H4 (cell line): ENCODE measurements at places on chromosomes 6 and 20. TPM values are rescaled to one million over a fixed set of nuclear protein-coding genes. Genes with fewer than 3 reads are reported as not detected.

The SLC22A2 gene
- total RNA-seq: not detected in 2 replicates

The FERMT1 gene
- total RNA-seq: 0.56 and 1.6 TPM in 2 replicates

The TLDC2 gene
- total RNA-seq: not detected in 2 replicates

DNA sequence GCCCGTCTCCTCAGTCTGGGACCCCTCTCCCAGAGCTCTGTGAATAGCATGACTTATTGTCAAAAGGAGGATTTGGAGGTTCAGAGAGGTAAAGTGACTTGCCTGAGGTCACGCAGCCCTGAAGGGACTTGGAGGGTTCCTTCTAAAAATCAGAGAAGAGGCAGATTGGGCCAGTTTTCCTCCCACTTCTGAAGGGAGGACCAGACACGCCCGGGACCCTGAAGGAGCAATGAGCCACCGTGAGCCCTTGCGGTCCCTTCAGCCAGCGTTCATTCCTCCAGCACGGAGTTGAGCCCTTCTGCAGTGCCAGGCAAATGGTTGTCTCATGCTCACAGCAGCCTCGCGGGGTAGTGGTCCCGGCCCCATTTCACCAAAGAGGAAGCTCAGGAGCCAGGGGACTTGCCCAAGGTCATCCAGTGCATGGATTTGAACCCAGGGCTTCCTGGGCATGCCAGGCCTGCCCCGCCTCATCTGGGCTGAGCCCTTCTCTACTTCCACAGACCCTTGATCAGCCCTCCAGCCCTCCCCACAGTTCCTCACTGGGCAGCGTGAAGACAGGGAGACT is 7.4 kb downstream of the SRC start:
- DNase-seq: no peak

GRCh38 chr6:1910621-1911407 is 301.1 kb downstream of the FOXC1 start:
- no peak for DNase-seq

DNA sequence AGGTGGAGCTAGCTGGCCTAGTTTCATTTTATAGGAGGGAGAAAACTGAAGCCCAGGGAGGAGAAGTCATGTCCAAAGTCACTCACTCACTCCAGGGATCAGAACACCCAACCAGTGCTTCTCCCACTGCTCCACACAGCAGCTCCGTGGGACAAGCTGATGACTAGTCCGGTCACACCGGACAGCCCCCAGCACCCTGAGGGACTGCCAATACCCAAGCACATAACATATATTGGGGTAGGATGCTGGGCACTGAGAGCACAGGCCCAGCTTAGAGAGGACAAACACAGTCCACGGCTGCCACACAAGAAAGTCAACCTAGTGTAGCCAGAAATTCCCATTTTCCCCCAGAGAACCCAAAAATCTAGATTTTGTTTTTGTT is 5.7 kb downstream of the RRBP1 start:
- no peak for DNase-seq

DNA sequence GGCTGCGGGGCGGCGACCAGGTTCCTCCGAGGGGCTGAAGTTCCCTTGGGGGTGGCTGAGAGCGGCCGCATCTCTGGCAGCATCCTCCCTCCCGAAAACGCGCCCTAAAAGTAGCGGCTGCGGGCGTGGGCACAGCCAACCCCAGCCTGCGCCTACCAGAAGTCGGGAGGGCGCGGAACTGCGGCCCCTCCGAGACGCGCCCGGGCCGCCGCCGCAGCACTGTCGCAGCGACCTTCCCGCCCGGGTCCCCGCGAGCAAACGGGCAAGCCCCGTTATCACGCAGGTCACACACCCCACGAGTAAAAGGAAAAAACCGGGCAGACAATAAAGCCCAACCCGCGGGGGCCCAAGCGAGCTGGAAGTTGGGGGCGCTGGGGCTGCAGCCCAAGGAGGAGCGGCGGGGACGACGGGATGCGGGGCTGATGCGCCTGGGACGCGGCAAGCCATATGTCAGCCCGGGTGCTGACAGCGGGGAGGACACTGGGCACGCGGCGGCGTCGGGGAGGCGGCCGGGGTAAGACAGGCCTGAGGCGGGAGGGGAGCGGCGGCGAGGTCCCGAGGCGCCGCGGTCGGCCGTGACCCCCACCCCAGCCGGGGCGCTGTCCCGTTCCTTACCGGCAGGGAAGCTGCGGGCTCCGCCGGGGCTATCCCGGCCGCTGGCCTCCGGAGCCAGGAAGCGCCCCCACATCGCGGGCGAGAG is 659 bp downstream of the CEP85L start:
- DNase-seq: no peak

- peak; percentile 35 for DNase-seq
Observed at GRCh38 chr6:145028144-145028818, 707.0 kb downstream of the EPM2A start.

DNA sequence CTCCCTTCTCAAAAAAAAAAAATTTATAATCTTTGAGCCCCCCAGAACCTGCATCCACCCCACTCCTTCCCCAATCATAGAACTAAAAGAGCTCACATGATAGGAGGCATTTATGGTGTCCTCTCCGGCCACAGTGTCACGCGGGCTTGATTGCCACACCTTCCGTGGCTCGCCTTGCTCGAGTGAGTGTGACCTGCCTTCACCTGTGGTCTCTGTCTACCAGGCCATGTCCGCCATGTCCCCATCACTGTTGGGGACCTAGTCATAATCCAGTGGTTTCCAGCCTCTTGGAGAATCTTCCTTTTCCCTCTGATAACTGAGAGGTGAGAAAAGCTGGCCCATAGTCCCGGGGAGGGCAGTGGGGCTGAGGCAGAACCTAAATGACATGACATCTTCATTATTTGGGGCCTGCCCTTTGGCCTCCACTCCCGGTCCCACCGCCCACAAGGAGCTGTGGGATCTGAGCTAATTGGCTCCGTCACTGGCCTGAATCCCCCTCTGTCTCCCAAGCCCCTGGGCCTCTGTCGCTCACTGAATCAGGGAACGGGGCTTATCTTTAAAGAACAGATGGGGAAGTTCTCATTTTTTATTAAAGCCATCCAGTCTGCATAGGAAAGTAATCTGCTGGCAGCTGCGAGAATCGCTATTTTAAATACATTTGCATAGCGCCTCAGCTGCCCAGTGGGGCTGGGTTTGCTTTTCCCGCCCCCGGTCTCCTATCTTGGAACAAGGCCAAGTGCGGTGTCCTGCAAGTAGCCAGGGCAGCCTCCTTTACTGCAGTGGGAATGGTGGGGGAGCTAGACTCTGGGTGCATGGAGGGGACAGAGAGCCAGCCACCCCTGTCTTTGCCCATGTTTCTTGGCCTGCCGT is 197.6 kb upstream of the PMEPA1 start:
- no peak for DNase-seq

GRCh38 chr6:1143655-1144054 is 168.2 kb upstream of the FOXQ1 start:
- DNase-seq: no peak

- DNase-seq: peak; percentile 91
Observed at GRCh38 chr20:833450-834150, at the start of gene FAM110A. Gene FAM110A (plus strand): TSS chr20:833715. CDS start chr20:844805, 11,090 bp downstream.
